ENCODE measurements at places on chromosomes 11 and 22.

- no peak for DNase-seq
Measured at GRCh38 chr11:104619751-104620150, 278.5 kb downstream of the CASP12 start.

DNA sequence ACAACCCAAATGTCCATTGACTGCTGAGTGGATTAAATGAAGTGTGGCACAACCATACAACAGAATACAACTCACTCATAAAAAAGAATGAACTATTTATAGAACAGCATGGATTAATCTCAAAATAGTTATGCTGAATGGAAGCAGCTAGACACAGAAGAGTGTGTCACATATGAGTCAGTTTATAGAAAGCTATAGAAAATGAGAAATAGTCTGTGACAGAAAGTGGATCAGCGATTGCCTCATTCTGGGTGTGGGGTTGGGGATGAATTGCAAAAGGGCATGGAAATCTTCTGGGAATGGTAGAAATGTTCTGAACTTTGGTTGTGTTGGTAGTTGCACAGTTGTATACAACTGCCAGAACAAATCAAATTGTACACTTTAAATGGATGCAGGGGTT is 37.4 kb downstream of the PRR5L start:
- DNase-seq, result no peak

GRCh38 chr11:125950696-125951651 is 5.1 kb downstream of the VSIG10L2 start:
- no peak for DNase-seq

DNA sequence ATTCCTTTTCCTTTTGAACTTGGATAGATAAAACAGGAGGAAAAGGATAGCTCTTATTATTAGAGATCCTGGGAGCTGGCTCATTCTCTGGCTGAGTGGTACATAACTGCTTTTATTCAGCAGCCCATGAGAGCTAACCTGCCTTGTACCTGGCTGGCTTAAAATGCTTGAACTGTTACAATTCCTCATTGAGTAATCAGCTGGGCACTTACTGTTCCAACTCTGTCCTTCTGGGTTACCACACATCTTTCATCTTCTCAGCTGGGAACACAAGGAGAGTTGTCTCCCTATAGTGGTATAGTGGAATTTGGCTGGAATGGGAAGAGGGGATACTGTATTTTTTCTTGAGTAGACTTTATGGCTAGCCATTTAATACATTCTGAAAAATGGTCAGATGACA is 39.8 kb upstream of the SPTBN2 start:
- DNase-seq, result no peak

DNA sequence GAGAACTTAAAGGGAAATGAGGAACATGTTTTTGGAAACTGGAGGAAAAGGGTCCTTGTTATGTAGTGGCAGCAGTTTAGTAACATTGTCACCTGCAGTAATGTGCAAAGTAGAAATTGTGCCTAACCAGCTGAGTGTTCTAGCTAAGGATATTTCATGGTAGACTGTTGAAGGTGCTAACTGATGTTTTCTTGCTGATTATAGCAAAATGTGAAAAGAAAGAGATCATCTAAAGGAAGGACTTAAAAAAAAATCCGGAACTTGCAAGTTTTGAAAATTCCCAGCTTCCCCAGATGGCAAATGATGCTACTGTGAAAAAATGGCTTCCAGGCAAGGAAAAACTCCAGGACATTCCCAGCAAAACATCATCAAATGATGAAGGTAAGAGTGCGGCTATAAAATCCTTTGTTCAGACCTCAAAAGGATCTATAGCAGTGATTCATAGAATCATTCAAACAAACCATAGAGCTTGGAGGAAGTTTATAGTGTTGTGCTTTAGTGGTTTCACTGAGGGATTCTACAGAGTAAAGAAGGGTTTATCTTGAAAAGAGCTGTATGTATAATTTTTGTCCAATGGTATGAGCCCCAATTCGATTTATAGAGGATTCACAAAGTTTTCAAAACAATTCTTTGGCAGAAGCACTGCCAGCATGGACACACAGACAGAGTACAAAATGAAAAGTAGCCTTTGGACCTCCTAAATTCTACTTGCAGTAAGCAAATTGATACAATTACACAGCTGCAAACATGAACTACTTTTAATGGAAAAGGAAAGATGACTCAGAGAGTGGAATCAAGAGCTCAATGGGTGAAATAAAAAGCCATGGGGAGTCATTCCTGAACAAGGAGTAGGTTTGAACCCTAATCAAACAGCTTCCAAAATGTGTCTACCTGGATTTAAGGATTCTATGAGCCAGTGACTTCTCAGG is 4.3 kb upstream of the TRIM44 start:
- DNase-seq, result no peak

- DNase-seq, result peak; percentile 24
Measured at GRCh38 chr11:68904248-68904847, 657 bp downstream of the IGHMBP2 start.

GRCh38 chr22:45212306-45212709 is 28.4 kb downstream of the KIAA0930 start:
- no peak for DNase-seq

- no peak for DNase-seq
Measured at GRCh38 chr11:85718991-85719807, 33.2 kb upstream of the CCDC89 start.

- peak; percentile 45 for DNase-seq
Measured at GRCh38 chr11:10293423-10294289, at the start of gene SBF2. Gene SBF2, minus strand, starts transcription at chr11:10294219. Its CDS starts 150 bp downstream, at chr11:10294069.

- no peak for DNase-seq
Measured at GRCh38 chr11:73283276-73284000, 11.3 kb downstream of the P2RY6 start.

- DNase-seq, result no peak
Measured at GRCh38 chr11:2788168-2789071, 88.6 kb upstream of the KCNQ1OT1 start.

DNA sequence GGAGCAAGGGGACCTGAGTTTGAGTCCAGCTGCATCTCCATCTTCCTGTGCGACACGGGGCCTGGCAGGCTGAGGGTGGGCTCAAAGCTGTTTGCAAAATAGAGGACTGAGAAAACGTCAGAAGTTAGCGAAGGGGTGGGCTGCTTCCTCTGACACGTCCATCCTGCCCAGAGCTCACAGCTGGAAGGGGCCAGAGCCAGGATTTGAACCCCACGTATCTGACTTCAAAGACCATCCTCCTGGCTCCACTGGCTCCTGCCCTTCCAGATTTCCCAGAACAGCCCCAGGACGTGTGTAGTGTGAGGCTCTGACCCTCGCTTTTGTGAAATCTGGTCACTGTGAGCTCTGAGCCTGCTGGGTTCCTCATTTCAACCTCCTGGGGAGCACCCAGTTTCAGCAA is 56.3 kb downstream of the CD82 start:
- DNase-seq, result no peak

DNA sequence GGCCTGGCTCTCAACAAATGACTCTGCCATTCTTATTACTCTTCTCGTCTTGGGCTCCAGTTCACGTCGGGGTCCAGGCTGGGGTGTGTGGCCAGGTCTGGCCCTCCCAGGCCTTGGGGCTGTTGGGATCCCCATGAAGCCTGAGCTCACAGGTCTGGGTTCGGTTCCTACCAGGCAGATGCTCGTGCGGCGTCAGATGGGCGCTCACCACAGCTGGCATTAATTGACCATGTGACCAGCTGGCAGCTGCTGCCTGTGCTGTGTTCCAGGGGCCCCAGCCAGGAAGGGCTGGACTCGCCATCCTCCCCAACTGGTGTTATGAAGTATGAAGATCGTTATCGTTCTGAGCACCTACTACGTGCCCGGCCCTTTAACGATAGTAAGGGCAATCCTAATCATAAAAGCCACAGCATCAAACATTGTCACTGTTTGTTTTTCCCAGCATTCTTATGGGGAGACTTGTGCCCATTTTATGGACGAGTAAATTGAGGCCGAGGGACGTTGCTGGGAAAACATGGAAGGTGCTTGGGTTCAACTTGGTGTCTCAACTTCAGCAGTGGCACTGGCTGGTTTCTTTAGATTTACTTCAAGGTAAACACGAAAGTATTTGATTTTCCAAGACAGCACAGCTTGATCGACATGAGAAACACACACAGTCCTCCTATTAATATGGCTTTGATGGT is 26.8 kb upstream of the CACNG2 start:
- no peak for DNase-seq

DNA sequence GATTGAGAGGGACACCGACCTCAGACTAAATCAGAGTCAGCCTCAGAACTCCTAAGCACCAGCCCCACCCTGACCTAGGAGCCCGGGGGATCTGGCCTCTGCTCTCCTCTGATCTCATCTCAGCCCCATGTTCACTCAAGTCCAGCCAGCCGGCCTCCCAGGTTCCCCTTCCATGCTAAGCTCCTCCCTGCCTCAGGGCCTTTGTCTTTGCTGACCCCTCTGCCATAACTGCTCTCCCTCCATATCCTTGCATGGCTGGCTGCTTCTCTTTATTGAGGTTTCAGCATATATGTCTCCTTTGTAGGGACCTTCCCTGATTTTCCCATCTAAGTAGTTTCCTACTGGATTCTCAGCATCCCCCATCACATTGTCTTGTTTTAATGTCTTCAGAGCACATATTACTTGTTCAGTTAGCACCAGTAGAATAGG is 780 bp upstream of the SLC15A3 start:
- no peak for DNase-seq

DNA sequence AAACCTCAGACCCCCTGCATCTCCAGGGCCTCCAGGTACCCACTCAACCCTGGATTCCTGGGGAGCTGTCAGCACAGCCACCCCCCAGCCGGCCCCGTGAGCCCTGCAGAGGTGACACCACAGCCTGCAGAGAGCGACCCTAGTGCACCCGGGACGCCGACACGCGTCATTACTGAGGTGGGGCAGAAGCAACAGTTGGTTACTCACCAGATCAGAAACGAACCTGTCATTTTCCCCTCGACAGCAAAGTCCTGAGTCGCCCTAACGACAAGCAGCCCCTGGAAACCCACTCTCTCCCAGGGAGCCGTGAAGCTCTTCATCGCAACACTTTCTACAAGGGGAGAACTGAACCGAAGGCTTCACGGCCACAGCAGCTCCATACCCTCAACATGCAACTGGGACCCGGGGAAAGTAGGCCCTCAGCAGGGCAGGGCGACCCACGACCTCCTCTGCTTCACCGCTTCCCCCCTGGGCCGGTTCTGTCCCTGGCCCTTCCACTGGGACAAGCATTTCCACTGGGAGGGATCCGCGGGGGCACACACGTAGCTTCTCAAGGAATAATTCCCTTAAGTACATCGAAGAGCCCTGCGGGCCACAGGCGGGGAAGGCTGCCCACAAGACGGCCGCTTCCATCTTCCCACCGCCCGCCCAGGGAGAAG is 1.6 kb downstream of the BRD1 start:
- peak; percentile 56 for DNase-seq

GRCh38 chr11:11414996-11415395 is 61.9 kb upstream of the CSNK2A3 start:
- no peak for DNase-seq

DNA sequence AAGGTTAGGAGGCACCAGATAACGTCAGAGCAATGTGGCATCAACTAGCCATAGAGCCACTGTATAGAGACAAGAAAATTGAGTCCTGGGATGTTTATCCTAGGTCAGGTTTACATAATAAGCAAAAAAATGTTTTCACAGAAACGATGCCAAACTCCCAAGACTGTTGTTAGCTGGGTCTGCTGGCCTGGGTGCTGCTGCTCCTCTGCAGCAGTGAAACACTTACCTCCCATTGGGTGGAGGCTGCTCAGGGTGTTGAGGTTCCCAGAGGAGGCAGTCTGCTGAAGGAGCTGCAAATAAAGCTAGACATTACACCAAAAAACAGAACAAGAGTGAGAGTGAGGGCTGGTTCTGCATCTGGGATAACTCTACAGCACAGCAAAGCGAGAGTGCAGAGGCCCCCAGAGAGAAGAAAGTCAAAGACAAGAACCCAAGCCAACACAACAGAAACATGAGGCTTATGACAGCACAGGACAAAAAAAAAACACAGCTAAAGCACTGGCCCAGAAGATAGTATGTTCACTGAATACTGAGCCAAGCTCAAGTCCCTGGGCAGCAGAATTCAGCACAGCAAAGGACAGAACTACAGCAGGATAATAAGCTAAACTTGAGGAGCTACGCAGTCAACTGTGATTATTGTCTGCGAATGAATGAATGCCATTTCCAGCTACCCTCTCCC is 29.9 kb upstream of the RAPSN start:
- no peak for DNase-seq

GRCh38 chr11:33867996-33868646 is 23.8 kb downstream of the LMO2 start:
- no peak for DNase-seq

Measured in stimulated activated CD4-positive, alpha-beta T cell treated with anti-CD3 and anti-CD28 coated beads, Interleukin-1b, Interleukin-23, amount 100 ng/mL, for 24 hours (primary cell).